Activated CD8-positive, alpha-beta memory T cell treated with anti-CD3 and anti-CD28 coated beads, Interleukin-2, amount 10 ng/mL, durations not matched to agents 7 days and 5 days (primary cell): ENCODE measurements at places on chromosomes 1 and 21.

GRCh38 chr1:40384413-40384762 is 10.9 kb downstream of the SMAP2 start:
- no peak for DNase-seq

DNA sequence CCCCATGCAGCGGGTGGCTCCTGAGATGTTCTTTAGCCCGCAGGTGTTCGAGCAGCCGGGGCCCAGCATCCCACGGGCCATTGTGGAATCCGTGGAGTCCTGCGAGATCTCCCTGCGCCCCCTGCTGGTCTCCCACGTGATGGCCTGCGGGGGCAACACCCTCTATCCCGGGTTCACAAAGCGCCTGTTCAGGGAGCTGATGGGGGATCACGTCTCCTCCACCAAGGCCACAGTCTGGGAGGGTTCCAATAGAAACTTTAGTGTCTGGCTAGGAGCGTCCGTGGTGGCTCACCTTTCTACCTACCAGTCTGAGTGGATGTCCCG is 71.0 kb downstream of the ACTL8 start:
- DNase-seq: no peak

DNA sequence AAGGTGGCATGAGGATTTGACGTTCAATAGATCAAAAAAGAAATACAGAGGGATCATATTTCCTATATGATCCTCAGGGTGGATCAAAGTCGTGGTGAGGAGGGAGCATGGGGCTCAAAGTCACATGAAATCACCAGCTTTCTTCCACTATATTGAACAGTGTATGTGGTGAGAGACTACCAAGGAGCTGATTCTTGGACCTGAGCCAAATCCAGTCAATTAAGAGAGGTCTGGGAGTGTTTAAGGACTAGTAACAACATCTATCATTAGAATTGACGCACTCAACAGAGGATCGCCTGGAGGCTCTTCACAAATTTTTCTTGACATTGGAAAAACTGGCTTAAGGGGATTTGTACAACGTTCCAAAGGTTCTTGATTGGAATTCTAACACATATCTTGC is 267.7 kb upstream of the PROX1 start:
- no peak for DNase-seq

GRCh38 chr21:36127250-36127904 is 7.5 kb upstream of the CBR3 start:
- DNase-seq: no peak

DNA sequence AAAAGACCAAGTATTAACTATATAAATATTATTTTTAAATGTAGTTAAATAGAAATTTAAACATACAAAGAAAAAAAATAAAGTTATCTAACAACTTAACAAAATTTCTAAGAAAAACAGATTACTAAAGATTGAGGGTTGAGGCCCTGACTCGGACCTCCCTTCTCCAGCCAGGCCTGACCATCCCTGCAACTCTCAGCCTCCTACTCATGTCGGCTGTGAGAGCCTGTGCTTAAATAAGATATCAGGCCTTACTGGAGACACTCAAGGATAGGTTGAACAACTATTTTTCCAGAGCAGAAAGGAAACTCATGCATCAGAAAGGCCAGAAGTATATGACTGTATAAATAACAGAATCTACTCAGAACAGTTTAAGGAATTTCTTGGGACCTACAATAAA is 33.0 kb upstream of the PSMG1 start:
- DNase-seq: no peak

- DNase-seq: no peak
These were observed 636.9 kb downstream of the KIF26B start for GRCh38 chr1:245791410-245792312.

GRCh38 chr1:180197231-180197630 is 32.8 kb upstream of the LHX4 start:
- DNase-seq: no peak

- DNase-seq: no peak
These were observed 25.2 kb upstream of the ADGRL2 start for GRCh38 chr1:81775510-81775909.

DNA sequence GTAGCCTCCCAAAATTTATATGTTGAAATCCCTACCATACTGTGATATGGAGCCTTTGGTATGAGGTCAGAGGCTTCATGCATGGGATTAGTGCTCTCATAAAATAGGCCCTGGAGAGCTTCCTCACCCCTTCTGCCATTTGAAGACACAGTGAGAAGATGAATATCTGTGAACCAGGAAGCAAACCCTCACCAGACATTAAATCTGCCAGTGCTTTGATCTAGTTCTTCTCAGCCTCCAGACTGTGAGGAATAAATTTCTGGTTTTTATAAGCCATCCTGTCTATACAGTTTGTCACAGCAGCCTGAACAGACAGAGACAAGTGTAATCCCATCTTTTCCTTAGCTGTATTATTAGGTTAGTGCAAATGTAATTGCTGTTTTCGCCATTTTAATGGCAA is 88.4 kb downstream of the OLFML2B start:
- no peak for DNase-seq

DNA sequence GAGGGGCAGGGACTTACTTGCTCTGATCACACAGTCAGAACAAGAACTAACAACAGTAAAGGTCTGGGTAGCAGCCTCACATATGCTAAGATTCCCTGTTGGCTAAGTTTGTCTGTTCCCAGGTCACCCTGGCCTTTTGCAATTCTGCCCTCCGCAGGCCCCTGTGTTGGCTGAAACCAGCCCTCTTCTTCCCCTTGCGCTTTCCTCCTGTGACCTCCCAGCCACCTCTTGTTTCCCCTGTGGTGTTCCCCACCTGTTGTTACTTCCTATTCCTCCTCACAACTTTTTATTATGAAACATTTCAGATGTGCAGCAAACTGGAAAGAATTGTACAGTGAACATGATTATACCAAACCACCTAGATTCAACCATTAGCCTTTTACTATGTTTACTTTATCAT is 23.4 kb downstream of the MAPKAPK2 start:
- no peak for DNase-seq

GRCh38 chr1:101051688-101052638 is 26.4 kb upstream of the DPH5 start:
- DNase-seq: no peak

DNA sequence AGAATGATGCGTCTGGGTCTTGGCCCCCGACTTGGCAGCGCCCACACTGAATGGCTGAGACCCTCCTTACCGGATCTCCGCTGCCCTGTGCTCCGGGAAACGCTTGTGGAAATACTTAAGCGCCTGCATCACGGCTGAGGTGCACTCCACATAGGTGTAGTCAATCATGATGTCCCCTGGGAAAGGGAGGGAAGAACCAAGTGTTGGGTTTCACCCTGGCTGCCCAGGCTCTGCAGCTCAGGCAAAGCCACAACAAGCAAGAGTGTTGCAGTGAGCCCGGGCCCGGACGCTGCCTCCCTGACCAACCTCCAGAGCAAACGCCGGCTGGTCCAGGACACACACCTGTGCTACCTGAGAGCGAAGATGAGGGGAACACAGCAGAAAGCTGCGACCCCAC is 21.5 kb upstream of the SPATC1L start:
- DNase-seq: no peak
